Smooth muscle cell of trachea (primary cell): ENCODE measurements at places on chromosomes 6 and 20. TPM values are rescaled to one million over a fixed set of nuclear protein-coding genes. Genes with fewer than 3 reads are reported as not detected.

The RAMACL gene
- 1.8 and 2.5 TPM in 2 replicates for total RNA-seq

The MYMX gene
- total RNA-seq, result 0.17 TPM in 1 of 2 replicates, not detected in the other

The BIRC7 gene
- 0.17 TPM in 1 of 2 replicates, not detected in the other for total RNA-seq

The HUS1B gene
- total RNA-seq, result 0.99 and 1.2 TPM in 2 replicates

The FILIP1 gene
- total RNA-seq, result 0.29 and 0.83 TPM in 2 replicates
